ENCODE measurements at places on chromosomes 3 and 15.

DNA sequence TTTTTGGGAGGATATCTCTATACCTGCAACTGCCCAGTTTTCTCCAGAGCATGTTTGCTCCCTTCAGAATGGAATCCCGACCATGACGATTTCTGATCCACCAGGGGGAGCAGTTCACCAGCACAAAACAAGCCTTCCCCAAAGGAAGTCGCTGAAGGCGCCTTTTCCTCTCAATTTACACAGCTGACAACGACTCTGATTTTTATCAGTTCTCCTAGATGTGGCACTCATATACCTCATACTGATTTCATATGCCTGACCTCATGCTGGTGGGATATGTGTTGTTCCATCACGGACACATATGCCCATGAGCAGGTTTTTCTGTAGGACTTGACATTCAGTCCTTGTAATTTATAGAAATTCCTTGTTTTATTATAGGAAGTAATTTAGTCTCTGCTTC, 1028.2 kb downstream of the MCTP2 start:
- peak; percentile 8 for DNase-seq

DNA sequence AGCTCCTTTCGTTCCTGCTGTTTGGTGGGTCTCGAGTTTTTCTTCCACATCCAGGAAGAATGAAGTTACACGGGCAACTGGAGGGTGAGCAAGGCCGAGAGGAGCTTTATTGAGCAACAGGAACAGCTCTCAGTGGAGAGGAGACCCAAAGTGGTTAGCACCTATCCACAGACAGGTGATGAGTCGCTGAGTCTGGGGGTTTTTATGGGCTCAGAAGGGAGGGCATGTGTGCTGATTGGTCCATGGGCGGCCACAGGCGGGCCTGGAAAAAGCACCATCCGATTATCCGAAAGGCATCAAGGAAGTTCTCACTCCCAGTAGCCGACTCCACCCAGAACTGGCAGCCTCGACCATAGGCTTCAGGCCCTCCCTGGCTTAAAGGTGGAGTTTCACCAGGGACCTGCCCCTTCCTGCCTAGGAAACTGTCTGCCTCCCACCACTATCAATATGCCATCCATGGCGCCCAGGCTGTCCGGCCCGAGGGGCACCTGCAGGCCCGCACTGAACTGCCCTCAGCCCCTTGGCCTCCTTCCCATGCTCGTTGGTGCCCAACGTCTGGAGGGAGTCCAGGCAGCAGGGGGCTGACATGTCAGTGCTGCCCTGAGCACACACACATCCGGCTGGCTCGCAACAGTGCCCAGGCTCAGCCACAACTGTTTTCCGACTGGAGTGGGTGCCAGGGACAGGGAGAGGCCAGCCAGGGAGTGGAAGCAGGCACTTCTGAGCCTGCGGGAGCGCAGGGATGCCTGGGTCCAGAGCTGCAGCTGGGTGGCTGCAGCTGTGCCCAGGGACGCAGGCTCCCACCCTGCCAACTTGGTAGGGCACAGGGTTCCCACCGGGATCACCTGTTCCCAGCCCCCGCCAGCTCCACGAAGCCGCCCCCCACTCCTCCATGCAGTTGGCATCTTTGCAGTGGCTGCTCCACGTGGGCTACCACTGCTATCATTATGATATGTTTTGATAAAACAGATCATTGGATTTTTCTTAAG, 170.2 kb downstream of the FNDC3B start:
- DNase-seq: no peak

- no peak for DNase-seq
These were observed 21.0 kb downstream of the HPS3 start for GRCh38 chr3:149150436-149150835.

GRCh38 chr3:160105907-160106584, 117.4 kb downstream of the IL12A start:
- DNase-seq: no peak

DNA sequence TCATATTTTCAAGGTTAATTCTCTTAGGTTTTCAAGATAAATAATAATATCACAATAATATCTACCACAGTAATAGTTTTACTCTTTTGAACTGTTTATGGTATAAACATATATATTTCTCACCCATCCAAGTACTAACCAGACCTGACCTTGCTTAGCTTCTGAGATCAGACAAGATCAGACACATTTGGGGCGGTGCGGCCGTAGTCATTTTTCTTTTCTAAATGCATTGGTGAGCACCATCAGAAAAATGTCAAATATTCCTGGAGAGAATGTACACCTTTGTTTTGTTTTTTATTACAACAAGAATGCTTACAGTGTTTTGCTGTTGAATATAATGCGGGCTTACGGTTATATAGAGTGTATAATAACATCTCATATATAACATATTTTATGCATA, 267.8 kb downstream of the ADAMTS17 start:
- no peak for DNase-seq

DNA sequence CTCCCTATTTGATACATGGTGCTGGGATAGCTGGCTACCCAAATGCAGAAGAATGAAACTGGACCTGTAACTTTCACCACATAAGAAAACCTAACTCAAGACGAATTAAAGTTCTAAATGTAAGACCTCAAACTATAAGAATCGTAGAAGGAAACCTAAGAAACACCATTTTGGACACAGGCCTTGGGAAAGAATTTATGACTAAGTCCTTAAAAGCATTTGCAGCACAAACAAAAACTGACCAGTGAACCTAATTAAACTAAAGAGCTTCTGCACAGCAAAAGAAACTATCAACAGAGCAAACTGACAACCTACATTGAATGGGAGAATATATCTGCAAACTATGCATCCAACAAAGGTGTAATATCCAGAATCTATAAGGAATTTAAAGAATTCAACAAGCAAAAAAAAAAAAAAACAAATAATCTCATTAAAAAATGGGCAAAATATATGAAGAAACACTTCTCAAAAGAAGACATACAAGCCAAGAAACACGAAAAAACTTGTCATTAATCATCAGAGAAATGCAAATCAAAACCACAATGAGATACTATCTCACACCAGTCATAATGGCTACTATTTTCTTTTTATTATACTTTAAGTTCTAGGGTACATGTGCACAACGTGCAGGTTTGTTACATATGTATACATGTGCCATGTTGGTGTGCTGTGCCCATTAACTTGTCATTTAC, 37.0 kb downstream of the HDGFL3 start:
- no peak for DNase-seq

DNA sequence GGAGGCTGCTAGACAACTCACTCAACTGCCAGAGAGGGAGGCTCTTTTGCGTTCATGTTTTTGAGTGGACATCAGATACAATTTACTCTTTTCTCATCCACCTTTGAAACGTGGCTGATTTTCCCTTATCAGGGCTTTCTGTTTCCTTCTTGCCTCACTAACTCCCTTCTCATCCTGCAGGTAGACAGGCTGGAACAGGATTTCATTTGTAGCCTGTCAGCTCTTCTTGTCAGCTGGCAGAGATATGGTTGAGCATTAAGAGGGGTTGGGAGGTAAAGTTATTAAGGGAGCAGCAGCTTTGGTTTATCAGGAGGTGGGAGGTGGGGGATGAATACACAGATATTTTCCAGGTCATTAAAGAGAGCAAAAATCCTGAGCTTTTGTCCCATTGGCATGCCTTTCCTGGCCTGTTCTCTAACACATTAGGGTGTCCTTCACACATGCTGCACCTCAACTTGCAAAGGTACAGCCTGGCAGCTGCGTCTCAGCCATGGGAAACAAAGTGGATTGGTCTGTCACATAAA, 73.5 kb downstream of the PPM1L start:
- no peak for DNase-seq

DNA sequence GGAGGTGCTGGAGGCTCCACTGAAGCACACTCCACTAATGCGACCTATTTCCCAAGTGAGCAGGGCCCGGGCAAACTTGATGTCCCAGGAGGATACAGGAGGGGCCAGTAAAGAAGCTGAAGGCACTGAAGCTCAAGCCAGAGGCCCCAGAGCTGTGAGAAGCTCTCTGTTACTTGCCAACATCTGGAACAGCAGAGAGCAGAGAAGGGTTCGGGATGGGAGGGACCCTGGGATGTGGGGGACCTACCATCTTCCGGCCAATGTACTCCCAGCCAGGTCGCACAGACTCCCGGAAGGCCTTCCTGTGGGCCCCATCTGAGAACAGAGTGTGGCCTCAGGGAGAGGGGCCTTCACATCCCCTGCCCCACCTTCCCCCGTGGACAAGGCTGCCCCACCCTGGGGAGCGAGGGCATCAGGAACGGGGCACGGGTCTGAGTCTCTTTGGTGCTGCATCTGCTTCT, 3.1 kb downstream of the HHATL start:
- DNase-seq: no peak

DNA sequence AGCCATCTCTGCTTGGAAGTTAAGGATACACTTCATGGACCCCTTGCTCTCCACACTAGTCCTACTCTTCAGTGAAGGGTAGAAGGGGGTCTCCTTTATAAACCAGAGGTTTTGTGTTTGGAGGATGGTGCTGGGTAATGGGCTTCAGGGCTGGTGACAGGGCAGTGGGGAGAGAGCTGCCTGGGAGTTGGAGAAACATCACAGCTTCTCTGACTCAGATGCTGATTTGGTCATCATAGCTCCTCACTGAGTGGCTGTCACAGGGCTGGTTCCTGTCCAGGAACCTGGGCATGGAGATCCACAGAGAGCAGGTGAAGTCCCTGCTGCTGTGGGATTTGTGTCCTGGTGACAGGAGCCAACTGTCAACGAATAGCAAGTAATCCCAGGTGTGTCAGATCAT, 333.9 kb upstream of the ATP10A start:
- DNase-seq: no peak

- DNase-seq: no peak
These were observed 324.6 kb upstream of the PLSCR5 start for GRCh38 chr3:146929696-146930095.

- DNase-seq: no peak
These were observed 89.1 kb upstream of the ALCAM start for GRCh38 chr3:105277656-105278055.

- DNase-seq: no peak
These were observed 12.1 kb upstream of the WDR5B start for GRCh38 chr3:122427857-122428471.

GRCh38 chr15:27481768-27482167, 510.8 kb downstream of the GABRG3 start:
- DNase-seq: no peak

DNA sequence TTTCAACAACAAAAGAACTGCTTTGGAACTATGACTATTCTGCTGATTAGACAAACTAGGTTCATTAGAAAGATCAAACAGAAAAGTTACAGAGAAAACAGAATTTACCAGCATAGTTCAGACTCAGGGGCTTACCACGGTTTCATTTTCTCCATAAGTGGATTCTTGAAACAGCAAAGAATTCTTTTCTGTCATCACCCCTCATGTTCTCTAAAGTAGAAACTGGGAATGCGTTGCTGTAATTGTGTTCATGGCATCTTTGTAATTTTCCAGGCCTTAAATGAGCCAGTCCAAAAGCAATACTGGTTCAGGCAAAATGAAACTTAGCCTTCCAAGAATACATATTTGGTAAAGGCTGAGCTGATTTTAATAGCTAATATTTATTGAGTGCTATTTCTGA, 287.8 kb downstream of the CHL1 start:
- no peak for DNase-seq

DNA sequence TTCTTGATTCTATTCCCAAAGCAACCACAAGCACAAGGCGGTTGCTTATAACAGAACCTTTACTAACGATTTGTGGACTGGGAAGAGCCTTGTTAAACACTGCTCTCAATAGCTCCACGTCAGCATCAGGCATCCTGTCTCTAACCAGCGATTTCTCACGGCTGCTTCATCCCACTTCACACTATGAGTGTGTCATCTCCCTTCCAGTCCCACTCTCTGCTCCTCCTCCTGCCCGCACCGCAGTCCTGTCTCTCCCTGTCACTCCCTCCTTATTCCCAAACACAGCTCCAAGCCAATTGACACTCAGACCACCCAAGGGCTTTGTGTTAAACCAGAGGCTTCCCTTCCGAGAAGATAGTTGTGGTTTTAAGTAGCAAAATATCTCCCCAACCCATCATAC, 94.8 kb downstream of the ABHD5 start:
- no peak for DNase-seq

GRCh38 chr3:135268941-135269532, 474.0 kb downstream of the EPHB1 start:
- DNase-seq: no peak

- DNase-seq: no peak
These were observed 179.8 kb downstream of the THSD4 start for GRCh38 chr15:71294911-71295602.

- no peak for DNase-seq
These were observed 231.1 kb downstream of the TUSC7 start for GRCh38 chr3:116940719-116941118.

DNA sequence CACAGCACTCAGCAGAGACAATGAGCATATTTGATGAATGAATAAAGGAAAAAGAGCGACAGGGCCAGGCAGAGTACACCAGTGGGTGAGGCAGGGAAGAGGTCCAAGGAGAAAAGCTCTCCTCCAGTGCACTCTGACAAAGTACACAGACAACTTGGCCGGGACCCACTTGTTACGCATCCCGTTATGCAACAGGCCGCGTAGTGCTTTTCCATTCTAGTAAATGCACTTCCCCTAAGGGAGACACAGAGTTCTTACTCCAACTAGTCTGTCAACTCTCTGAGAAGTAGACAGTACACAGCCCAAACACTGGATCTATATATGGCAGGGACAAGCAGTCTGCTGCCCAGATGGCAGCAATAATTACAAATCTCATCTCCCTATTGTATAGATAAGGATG, 18.5 kb downstream of the LARP6 start:
- no peak for DNase-seq

- no peak for DNase-seq
These were observed 36.2 kb downstream of the MASP1 start for GRCh38 chr3:187255314-187255713.
